ENCODE measurements at places on chromosomes 4 and X.

- no peak for DNase-seq
Measured at GRCh38 chr4:89290727-89291516, 16.7 kb downstream of the GPRIN3 start.

DNA sequence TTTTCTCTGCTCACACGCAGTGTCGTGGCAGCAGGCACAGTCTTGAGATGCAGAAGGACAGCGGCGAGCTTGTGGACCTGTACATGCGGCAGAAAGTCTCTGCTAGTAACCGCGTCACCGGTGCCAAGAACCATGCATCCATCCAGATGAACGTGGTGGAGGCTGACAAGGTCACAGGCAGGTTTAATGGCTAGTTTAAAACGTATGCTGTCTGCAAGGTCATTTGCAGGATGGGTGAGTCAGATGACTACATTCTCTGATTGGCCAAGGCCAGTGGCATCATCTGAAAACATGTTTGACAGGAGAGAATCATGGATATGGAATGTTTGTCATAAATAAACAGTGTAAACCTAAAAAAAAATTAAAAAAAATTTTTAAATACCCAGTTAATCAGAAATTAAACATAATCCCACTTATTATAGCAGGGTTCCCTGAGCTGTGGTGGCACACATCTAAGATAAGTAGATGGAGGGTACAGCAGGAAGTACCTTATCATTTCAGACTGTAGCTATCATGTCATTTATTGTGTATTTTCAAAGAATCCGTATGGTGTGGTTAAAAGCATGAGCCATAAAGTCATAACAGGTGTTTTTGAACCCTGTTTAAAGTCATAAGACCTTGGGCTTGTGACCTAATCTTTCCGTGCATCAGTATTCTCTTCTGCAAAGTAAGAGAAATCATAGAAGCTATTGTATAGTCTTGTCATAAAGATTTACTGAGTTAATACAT, 7.5 kb upstream of the BMP2K start:
- DNase-seq = no peak

DNA sequence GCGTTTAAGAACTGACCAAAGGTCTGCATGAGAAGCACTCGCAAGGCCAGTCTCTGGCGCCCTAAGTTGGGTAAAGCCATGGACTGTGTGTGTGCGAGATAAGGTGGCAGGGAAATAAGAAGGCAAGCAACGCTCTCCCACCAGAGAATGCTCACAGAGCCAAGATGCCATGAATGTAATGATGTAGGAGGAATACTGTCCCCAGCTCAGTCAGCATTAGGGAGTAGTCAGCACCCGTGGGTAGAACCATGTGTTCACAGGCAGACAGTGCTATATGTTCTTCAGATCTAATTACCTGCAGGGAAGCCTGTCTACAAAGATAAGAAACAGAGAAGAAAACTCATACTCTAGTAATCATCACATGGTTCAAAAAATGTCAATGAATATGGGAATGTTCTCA, 68.8 kb downstream of the SEC24D start:
- no peak for DNase-seq

- DNase-seq = no peak
Measured at GRCh38 chr4:75654905-75655304, 18.3 kb downstream of the G3BP2 start.

DNA sequence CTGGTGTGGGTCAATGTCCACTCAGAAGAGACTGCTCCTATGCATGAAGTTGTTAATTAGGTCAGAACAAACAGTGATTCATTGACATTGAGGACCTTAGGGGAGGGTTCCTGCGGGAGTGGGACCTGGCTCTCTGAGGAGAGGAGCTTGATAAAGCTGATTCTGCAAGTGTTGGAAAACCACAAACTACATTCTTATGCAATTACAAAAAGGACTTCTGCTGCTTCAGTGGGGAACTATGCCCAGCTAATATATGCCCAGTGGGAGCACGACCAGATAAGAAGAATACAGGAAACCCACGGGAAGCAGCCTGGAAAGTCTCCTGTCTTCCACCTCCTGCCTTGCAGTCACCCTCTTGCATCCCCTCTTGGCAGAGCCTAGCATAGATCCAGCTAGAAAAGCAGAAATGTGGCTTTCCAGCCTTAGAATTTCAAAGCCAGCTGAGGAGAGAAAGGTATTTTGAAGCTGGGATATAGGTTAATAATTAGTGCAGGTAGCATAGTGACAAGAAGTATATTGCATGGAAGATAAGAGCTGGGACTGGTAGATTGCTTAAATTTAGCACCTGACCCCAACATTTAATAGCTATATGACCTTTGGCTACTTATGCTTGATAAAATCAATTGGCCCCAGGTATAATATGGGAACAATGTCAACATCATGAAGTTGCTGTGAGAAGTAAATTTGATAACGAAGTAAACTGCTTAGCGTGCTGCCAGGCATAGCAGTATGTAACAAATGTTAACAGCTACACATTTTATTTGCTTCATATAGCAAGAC, 34.9 kb upstream of the UGT8 start:
- no peak for DNase-seq

DNA sequence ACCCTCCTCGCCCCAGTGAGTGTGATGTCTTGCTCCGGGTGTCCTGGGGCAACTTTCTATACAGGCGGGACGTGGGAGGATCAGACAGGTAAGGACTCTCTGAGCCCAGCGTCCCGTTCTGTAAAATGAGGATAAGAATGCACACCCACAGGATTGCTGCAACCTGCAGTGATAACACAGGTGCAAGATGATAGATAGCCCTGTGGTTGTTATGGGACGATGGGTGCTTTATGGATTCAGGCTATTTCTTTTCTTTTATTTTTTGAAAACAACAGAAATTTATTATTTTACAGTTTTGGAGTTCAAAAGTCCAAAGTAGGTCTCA, 28.6 kb downstream of the BEX3 start:
- DNase-seq = no peak

- no peak for DNase-seq
Measured at GRCh38 chrX:24301060-24301459, 12.8 kb downstream of the SUPT20HL2 start.

DNA sequence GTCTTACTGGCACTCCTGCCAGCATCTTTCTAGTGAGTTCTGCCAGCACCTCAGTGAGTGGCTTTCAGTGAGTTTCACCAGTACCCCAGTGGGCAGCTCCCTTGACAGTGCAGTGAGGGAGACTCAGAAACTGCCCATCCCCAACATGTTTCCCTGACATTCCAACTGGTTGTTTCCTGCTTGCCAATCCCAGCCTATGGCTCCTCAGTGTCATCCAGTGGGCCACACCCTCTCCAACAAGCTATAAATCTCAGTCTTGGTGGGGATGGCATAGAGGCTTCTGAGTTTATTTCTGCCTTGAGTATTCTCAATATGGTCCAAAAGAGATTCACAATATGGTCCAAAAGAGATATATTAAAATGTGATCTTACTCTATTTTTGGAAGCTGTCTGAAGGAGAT, 461.2 kb upstream of the NR3C2 start:
- no peak for DNase-seq

GRCh38 chr4:137455647-137456321, 76.5 kb downstream of the PCDH18 start:
- no peak for DNase-seq

- no peak for DNase-seq
Measured at GRCh38 chrX:22520128-22520828, 247.6 kb downstream of the CBLL2 start.
